Right renal cortex interstitium (tissue), 3 donors: ENCODE measurements at places on chromosomes 1 and 21. TPM values are rescaled to one million over a fixed set of nuclear protein-coding genes. Genes with fewer than 3 reads are reported as not detected.

GRCh38 chr1:245356891-245357585, 202.3 kb downstream of the KIF26B start:
- DNase-seq, result no peak

GRCh38 chr1:27862004-27862403, 10.3 kb upstream of the THEMIS2 start:
- no peak for DNase-seq

DNA sequence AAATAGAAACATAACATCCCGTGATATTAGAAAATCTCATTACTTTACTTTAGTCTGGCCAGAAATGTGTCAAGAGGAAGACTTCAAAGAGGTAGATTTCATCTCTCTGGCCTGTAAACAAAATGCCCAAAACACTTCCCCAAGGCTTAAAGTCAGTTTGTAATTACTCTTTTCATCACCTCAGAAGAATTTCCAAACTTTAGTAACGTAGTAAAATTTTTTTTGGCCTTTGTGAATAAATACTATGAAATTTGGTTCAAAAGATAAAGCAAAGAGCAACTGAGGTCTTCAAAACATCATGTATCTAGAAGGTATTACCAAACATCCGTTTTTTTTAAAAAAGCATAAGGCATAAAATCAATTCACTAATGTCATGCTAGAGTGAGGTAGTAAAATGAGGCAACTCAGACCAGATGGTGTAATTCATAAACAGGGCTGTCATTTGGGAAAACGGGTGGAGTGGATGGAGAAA, 51.4 kb downstream of the LEPR start:
- no peak for DNase-seq

GRCh38 chr1:165897326-165898303, 70.2 kb downstream of the UCK2 start:
- no peak for DNase-seq

- no peak for DNase-seq
Measured at GRCh38 chr1:26529655-26530409, at the start of gene RPS6KA1. TSS of gene RPS6KA1 (plus strand) at chr1:26529761. CDS start at chr1:26529921, 160 bp downstream.

- DNase-seq, result no peak
Measured at GRCh38 chr1:235566084-235566483, 61.8 kb upstream of the B3GALNT2 start.

GRCh38 chr1:23720256-23720995, 22.8 kb upstream of the ELOA start:
- DNase-seq, result no peak

- no peak for DNase-seq
Measured at GRCh38 chr1:199946305-199947155, 81.0 kb upstream of the NR5A2 start.

DNA sequence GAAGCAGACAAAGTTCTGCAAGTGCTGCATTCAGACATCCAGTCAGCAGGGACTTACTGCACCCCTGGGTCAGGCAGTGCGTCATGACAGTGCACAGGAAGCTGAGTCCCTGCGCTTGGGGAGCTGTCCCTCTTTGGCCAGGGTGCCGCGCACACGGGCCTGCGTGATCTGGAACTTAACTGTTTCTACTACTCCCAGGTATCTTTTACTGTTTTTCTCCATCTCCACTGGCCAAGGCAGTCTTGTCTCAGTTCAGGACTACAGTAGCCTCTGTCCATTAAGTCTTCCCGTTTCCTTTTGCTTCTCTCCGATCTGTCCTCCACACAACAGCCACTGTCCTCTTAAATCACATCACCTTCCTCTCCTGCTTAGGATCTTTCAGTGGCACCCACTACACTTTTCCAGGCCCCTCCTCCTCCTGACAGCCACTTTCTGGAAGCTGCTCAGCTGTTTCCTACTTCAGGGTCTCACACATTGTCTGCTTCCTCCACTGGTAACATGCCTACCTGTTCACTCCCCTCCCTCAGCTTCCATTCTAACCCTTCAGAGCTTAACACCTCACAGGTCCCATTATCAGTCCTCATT, 15.9 kb downstream of the ERRFI1 start:
- DNase-seq, result no peak

DNA sequence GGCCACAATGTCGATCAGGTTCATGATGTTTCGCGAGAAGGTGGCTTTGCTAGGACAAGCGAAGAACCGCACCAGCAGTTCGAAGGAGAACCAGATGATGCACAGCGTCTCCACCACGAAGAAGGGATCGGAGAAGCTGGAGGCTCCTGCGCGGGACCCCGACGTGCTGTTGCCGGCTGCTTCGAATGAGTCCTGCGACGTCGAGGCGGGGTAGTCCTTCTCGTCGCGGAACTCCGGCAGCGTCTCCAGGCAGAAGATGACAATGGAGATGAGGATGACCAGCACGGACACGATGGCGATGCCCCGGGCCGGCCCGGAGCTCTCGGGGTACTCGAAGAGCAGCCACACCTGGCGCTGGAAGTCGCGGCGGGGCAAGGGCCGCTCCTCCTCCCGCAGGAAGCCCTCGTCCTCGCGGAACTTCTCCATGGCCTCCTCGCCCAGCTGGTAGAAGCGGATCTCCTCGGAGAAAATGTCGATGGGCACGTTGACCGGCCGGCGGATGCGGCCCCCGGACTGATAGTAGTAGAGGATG, 869 bp downstream of the KCNA3 start:
- DNase-seq, result no peak

SLC2A5 gene
- 0.92 TPM for polyA plus RNA-seq
